ENCODE measurements at places on chromosomes 2 and 18. TPM values are rescaled to one million over a fixed set of nuclear protein-coding genes. Genes with fewer than 3 reads are reported as not detected.

Gene SLC39A6
- 16.2 TPM for total RNA-seq

Gene GDF7
- 0.09 TPM for total RNA-seq

DNA sequence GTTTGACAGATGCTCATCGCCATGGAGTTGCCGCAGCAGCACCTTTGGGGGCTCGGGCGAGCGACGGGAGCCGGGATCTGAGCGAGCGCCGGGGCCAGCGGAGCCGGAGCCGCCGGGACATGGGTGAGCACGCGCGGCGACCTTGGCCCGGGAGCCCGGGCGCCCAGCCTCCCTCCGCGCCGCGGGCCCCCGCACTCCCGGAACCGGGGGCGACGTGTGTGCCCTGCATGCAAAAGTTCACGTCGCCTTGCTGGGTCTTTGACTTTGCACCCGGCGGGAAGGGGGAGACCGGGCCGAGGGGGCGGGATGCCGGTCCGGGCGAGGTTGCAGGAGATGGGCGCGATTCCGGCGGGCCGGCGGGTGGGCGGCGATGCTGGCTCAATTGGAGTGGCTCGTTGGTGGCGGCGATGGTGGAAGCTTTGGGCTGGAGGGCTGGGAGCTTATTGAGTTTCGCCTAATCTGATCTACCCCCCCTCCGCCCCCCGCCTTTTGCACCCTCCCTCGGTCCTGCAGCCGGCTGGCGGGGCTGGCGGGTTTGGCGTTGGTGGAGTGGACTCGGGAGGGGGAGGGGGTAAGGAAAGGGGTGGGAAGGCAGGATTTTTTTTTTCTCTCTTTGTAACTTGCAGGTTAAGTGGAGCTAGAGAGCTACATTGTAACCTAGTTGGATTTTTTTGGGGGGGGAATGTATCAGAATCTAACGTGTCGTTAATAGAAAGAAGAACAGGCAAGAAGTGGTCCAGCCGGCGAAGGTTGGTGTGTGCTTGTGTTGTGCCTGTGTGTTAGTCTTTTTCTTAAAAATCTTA is at the start of gene SETBP1:
TSS of gene SETBP1 (plus strand) at position 616 of the 803 bp plus-strand sequence. CDS start 20,459 bp downstream, outside the sequence.
- peak; percentile 88 for DNase-seq

GRCh38 chr2:86764661-86765309 is 25.9 kb downstream of the CD8A start:
- peak; percentile 72 for DNase-seq

- no peak for DNase-seq
These were observed 17.2 kb upstream of the SSB start for GRCh38 chr2:169781249-169782013.

Gene SLC5A7
- total RNA-seq, result not detected

- DNase-seq, result no peak
These were observed 238.2 kb downstream of the OSR1 start for GRCh38 chr2:19120181-19120580.

Gene TRIM43
- not detected for total RNA-seq

GRCh38 chr2:26577442-26578112 is 63.6 kb downstream of the CIB4 start:
- DNase-seq, result peak; percentile 93

GRCh38 chr2:188798159-188798558 is 176.0 kb upstream of the COL3A1 start:
- DNase-seq, result no peak

DNA sequence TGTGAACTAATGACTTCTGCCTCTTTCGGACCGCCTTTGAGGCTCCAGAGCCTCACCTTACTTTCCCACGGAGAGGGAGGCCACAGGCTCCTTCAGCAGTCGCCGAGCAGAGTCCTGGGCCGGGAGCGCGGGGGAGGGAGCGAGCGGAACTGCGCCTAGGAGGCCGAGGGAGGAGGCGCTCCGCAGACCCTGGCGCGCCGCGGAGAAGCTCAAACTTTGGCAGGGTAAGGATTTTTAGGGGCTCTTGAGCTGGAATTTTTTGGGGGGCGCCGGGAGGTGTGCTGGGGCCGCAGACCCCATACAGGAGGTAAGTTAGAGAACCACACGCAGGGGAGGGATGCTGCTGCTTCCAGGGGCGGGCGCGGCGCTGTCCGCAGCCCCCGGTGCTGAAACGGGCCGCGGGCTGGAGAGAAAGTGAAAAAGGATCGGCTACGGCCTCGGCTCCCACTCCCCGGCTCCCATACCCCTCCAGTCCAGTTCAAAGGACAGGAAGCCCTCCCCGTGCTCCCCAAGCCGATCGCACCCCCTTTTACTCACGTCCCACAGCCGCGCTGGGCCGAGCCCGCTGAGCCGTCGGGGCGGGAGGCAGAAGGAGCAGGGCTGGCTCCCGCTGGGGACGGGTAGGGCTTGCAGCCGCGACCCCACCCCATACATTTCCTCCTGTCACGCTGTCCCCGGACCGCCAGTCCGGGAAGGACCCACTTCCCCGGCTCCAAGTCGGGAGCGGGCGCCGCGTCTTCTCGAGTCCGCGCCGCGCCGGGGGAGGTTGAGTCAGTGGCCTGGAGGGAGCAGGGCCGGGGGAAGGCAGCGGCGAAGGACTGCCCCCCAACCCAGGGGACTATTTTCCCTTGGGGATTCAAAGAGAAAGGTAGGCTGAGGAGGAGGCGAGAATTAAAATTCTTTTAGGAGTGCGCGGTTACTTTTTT is at the start of gene CNGA3:
TSS of gene CNGA3 (plus strand) at position 146 of the 926 bp plus-strand sequence. CDS start 23,520 bp downstream, outside the sequence.
- peak; percentile 88 for DNase-seq

Gene SLC19A3
- 0.86 TPM for total RNA-seq
